ENCODE measurements at places on chromosomes 11 and 22.

GRCh38 chr11:79116600-79116999 is 324.2 kb downstream of the TENM4 start:
- no peak for DNase-seq

- DNase-seq, result no peak
Measured at GRCh38 chr11:68041617-68042218, 2.9 kb downstream of the TCIRG1 start.

- no peak for DNase-seq
Measured at GRCh38 chr11:1651411-1651980, 21.9 kb downstream of the KRTAP5-5 start.

- DNase-seq, result no peak
Measured at GRCh38 chr11:30861531-30861930, 275.4 kb upstream of the MPPED2 start.

DNA sequence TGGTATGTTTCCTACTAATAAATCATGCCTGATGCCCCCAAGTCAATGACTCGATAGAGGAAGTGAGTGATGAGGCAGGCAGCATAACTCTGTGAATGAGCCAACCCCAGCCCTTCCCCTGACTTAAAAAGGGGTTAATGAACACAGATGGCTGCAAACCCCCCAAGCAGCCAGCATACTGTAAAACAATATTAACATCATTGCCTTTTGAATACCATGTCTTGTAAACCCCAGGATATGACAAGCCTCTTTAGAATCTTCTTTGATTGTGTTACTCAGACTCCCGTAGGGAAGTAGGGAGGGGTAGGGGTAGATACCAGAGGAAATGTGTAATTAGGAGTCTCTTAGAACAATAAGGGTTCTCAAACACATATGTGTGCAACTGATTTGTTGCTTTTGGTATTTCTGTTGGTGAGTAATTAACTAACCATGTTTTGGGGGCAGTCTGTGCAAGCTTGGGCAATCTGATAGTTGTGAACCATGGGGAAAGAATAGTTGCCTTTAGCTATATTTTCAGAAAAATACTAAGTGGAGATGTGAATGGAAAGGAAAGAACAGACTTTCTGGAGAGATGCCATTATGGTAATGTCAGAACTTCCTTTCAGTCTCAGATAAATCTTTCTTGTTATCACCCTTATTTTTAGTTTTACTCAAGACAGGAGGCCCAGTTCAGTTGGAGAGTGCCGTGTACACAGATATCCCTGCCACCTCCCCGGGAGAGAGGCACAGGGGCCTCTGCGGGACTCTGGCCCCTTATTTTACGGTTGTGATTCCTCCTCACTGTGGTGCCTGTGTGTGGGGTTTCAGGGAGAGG is 701.8 kb downstream of the NTM start:
- DNase-seq, result no peak

- DNase-seq, result no peak
Measured at GRCh38 chr11:116093065-116093464, 588.9 kb upstream of the CADM1 start.

DNA sequence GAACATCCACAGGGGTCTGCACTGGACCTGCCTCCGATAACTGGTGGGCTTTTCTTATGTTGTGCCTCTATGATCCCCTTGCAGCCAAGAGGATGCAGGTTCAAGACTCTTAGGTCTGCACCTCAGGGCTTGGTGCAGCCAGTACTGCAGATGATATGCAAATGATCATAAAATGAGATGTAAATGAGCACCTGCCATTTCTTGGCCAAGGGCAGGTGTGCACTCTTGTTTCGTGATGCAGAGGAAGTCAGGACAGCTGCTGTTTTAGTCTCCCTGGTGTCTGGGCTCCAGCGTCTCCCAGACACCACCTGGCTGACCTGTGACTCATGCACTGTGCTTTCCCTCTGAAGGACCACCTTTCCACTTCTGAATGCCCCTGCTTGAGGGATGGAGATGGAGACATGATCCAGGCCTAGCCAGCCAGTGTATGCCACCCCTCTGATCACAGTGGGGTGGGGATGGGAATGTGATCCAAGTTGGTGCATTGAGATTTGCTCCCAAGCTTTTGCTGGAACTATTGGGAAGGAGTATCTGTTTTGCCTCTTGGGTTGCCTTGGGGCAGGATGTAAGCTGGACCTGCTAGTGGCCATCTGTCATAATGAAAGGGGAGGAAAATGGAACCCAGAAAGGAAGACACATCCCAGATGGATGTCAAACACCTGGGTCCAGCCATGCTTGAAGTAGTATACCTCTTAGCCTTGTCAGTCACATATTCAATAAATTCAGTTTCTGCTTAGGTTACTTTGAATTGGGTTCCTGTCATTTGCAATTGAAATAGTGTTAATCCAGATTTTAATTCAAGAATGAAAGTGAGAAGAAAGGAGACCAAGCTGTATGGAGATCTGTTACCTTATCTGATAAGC is 3.3 kb upstream of the KCNJ11 start:
- DNase-seq, result no peak

GRCh38 chr11:46987183-46987582 is 50.6 kb downstream of the CSTPP1 start:
- no peak for DNase-seq

Measured in CD4-positive, alpha-beta T cell treated with Interleukin-4 for 4 hours (primary cell).